ENCODE measurements at places on chromosomes 5 and 9.

DNA sequence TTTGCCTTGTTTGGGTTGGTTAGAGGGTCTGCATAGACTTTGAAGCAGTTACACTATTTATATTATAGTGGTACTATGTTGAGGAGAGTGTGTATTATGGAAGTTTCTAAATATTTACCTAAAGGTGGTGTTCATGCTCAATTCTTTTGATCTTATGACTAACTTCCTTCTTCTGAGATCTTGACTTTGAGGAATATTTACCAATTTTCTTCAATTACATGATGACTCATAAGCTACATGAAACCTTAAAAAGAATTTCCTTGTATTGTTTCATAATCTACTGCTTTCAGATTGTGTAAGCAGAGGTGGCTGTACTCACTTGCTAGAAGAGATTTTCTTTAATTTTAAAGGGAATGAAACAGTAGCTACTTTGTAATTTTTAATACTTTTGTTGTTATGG lies 276.1 kb downstream of the TAF11L14 start:
- no peak for DNase-seq

DNA sequence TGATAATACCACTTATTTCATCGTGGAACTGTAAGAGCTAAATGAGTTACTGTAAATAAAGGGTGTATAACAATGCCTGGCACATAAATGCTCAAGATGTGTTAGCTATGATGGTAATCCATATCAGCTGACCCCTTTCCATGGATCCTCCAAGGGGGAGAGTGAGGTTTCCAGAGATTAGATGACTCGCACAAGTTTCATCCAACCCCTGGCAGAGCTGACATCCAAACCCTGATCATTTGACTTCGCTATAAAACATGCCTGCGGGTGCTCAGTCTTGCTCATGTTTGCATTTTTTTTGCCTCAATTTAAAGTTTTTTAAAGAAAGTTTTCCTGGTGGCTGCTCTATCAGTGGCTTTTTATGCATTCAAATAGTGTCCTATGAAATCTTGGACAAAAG lies 145.7 kb upstream of the SMIM23 start:
- DNase-seq = no peak

- no peak for DNase-seq
Measured at GRCh38 chr5:124741711-124742496, 4.5 kb downstream of the ZNF608 start.

- no peak for DNase-seq
Measured at GRCh38 chr9:114037961-114038723, 40.0 kb downstream of the AMBP start.

DNA sequence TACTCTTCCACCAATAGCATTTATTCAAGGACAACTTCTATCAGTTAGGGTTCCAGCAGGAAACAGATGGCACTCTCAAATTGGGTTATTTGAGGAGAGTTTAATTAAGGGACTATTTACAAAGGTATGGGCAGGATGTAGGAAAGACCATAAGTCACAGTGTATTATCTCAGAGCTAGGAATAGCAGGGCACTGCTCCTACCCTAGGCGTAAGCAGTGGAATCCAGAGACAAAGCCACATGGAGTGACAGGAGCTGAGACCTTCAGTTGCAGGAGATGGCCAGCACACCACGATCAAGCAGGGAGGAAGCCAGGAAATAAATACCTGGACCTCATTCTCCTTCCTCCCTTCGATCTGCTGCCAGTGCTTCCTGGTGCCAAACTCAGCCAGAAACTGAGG lies 274.9 kb upstream of the SLC30A5 start:
- DNase-seq = no peak

GRCh38 chr5:111859533-111860270 lies 102.7 kb upstream of the NREP start:
- no peak for DNase-seq

GRCh38 chr5:96243203-96243602 lies 189.8 kb downstream of the PCSK1 start:
- no peak for DNase-seq
